Activated CD8-positive, alpha-beta memory T cell treated with anti-CD3 and anti-CD28 coated beads, Interleukin-2, amount 10 ng/mL, durations not matched to agents 7 days and 5 days (primary cell): ENCODE measurements at places on chromosomes 7 and 10. TPM values are rescaled to one million over a fixed set of nuclear protein-coding genes. Genes with fewer than 3 reads are reported as not detected.
A peak's percentile ranks its signal among the peaks of the same experiment; 100 is the strongest.

- no peaks in the 10 kb centered on the region for H3K27me3 ChIP-seq
- H3K4me3 ChIP-seq: no peak overlapping the region
- H3K36me3 ChIP-seq: peaks cover 7% of the 10 kb centered on the region
- no peaks in the 10 kb centered on the region for H3K4me1 ChIP-seq
These were observed 106.8 kb upstream of the AOAH start for GRCh38 chr7:36831049-36831448.

GRCh38 chr7:140238778-140239652 is 62.2 kb upstream of the KDM7A start:
- H3K4me1 ChIP-seq: peaks cover 15% of the 10 kb centered on the region
- no peaks in the 10 kb centered on the region for H3K27me3 ChIP-seq
- no peak overlapping the region for H3K4me3 ChIP-seq
- no peaks in the 10 kb centered on the region for H3K36me3 ChIP-seq
- no peak for DNase-seq

ITGA8 gene
- not detected for total RNA-seq

DNA sequence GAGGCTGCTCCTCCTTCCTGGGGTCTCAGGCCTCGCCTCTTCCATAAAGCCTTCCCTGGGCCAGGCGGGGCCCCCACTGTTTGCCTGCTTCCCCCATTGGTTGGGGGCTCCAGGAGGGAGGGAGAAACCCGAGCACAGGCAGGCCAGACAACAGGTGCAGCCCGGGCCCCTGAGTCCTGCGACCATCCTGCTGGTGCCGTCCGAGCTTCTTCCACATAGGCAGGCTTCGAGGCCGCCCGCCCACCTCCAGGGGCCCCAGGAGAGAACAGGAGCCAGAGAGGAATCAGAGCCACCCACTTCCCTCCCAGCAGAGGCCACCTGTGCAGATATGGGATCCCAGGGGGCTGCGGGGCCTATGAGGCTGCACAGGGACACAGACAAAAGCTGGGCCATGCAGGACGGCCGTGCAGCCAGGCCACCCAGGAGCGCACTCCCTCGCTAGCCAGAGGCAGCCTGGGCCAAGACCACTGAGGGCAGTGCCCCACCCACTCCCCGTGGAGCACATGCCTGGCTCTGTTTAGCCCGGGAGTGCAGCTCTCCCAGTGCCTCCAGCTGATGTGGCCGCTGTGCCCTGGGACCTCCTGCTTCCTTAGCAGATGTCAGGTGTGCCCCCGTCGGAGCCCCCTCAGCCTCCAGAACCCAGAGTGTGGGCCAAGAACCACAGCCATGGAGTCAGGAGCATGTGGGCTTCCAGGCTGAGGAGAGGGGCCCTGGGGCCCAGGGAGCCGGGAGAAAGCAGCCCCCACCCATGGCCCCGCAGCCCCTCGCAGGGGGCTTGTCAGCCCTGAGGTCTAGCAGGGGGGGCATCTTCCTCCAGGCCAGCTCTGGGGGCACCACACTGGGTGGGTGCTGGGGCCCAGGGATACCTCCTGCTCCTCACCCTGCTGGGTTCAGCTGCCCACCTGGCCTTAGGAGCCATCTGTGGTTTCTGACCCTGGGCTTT is 59.9 kb upstream of the INPP5A start:
- H3K4me1 ChIP-seq: no peaks in the 10 kb centered on the region
- DNase-seq: no peak
- no peak overlapping the region for H3K4me3 ChIP-seq
- no peak overlapping the region for H3K27ac ChIP-seq
- no peaks in the 10 kb centered on the region for H3K36me3 ChIP-seq
- H3K27me3 ChIP-seq: peaks cover 23% of the 10 kb centered on the region

- H3K27me3 ChIP-seq: no peaks in the 10 kb centered on the region
- H3K4me1 ChIP-seq: peaks cover 26% of the 10 kb centered on the region
- H3K27ac ChIP-seq: peak overlapping the region; percentile 10
- peak; percentile 69 for DNase-seq
- peaks cover 7% of the 10 kb centered on the region for H3K36me3 ChIP-seq
These were observed 30.7 kb downstream of the ERCC6 start for GRCh38 chr10:49508249-49508648.

DNA sequence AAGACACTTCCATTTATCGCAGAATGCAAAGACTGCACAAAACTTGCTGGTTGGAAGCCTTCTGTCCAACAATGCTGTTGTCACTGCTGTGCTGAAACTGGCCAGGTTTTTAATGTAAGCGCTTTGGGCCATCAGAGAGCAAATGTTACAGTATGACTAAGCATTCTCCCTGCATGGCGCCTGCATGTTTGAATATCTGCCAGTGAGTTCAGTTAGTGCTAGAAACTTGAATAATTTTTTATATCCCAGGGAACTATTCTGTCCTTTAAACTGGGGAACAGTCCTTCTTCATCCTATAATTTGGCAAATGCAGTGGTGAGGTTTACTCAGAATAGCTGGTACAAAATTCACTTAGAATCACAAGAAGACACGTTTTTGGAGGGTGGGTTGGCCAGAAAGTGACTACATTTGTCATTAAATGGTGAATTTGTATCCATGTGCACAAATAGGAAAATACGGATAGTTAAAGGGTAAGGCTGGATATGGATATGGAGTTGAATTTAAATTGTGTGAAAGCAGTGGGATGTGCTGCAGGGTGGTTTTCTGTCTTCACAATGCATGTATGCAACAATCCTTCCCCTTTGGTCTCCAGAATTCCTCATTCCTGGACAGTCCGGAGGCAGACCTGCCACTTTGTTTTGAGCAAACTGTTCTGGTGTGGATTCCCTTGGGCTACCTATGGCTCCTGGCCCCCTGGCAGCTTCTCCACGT is 1.7 kb downstream of the ABCC2 start:
- H3K27me3 ChIP-seq: peaks cover 3% of the 10 kb centered on the region
- H3K36me3 ChIP-seq: no peaks in the 10 kb centered on the region
- no peak overlapping the region for H3K27ac ChIP-seq
- no peak overlapping the region for H3K4me3 ChIP-seq

DNA sequence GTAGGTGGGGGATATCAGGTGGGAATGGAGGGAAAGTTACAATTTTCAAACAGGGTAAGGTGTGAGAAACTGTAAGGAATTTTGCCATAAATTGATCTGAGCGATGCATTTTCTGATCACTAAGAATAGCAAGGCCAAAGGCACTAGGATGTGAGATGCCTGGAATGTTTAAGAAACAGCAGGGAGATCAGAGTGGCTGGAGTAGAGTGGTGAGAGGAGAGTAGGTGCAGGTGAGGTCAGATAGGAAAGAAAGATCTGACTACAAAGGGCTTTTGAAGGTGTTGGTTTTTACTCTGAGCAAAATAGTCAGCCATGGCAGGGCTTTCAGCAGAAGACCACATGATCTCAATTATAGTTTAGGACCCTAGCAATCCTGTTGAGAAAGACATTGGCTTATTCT is 55.0 kb downstream of the HDAC9 start:
- H3K27ac ChIP-seq: no peak overlapping the region
- H3K4me3 ChIP-seq: no peak overlapping the region
- no peaks in the 10 kb centered on the region for H3K36me3 ChIP-seq
- no peak for DNase-seq
- no peaks in the 10 kb centered on the region for H3K27me3 ChIP-seq
- H3K4me1 ChIP-seq: no peaks in the 10 kb centered on the region

GRCh38 chr7:158574308-158575036 is 13.2 kb downstream of the PTPRN2 start:
- H3K27ac ChIP-seq: no peak overlapping the region
- DNase-seq: no peak
- peaks cover 14% of the 10 kb centered on the region for H3K27me3 ChIP-seq
